Endodermal cell (in vitro differentiated cells): ENCODE measurements at places on chromosomes 5 and 9.

DNA sequence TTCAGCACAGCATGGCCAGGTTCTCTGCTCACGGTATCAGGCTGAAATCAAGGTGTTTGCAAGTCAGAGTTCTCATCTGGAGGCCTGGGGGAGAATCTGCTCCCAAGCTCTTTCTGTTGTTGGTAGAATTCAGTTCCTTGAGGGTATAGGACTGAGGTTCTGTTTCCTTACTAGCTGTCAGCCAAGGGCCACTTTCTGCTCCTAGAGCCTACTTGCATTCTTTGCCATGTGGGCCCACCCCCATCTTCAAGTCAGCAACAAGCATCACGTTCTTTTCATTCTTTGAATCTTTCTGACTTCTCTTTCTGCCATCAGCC lies 7.4 kb upstream of the CDC42SE2 start:
- no peak for DNase-seq

- DNase-seq, result no peak
These were observed 38.9 kb downstream of the LPAR1 start for GRCh38 chr9:110999379-110999778.

GRCh38 chr5:55159763-55160492 lies at the start of gene GPX8:
TSS of gene GPX8 (plus strand) at chr5:55160171. CDS start at chr5:55160193, 22 bp downstream.
- DNase-seq, result peak; percentile 79

DNA sequence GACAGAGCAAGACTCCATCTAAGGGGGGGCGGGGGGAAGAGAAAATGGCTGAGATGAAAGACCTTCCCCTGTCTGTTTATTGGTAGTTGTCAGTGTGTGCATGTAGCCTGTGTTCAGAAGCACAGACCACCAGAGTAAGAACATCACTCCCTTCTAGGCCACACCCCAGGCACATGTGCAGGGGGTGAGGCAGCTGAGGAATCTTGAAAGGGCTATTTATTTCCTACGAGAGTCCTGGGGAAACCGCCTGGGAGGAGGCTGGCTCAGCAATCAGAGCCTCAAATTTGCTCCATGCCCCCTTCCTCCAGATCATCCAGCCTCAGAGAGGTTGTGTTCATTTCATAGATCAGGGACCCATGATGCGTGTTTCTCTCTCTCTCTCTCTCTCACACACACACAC lies 7.1 kb downstream of the MYORG start:
- no peak for DNase-seq

DNA sequence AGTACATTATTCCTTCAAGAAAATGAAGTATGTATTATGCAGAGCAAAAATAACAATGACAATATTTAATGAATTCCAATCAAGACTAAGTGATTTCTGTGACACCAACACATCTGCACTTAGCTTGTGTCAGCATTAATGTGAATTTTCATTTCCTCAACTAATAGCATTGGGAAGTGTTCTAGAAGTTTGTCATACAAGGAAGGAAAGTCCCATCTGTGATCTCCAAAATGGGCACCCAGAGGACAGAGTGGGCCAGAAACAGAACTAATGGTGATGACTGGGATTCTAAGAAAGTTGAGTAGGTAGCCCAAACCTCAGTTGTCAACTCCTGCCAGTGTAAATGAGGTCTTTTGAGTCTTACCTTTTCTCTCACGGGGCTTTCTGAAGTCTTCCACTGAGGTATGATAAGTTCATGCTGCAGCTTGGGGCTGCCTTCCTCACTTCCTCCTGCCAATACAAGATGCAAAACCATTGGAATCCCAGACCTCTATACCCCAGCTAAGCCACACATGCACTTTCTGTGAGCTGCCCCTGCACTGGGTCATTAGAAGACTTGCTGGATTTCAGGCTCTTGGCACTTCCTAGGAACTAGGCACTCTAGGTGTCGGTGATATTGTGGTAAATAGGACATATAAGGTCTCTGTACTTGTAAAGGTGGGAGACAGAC lies 4.9 kb downstream of the ADAM19 start:
- no peak for DNase-seq
